ENCODE measurements at places on chromosomes 6 and 20. TPM values are rescaled to one million over a fixed set of nuclear protein-coding genes. Genes with fewer than 3 reads are reported as not detected.

CEP43 gene
- 20.7 TPM for total RNA-seq

- peaks cover 28% of the 10 kb centered on the region for H3K36me3 ChIP-seq
- no peak overlapping the region for H3K4me3 ChIP-seq
- H3K27ac ChIP-seq = no peak overlapping the region
- H3K27me3 ChIP-seq = no peaks in the 10 kb centered on the region
- DNase-seq = no peak
Observed at GRCh38 chr6:154830771-154831170, 97.6 kb downstream of the SCAF8 start.

DNA sequence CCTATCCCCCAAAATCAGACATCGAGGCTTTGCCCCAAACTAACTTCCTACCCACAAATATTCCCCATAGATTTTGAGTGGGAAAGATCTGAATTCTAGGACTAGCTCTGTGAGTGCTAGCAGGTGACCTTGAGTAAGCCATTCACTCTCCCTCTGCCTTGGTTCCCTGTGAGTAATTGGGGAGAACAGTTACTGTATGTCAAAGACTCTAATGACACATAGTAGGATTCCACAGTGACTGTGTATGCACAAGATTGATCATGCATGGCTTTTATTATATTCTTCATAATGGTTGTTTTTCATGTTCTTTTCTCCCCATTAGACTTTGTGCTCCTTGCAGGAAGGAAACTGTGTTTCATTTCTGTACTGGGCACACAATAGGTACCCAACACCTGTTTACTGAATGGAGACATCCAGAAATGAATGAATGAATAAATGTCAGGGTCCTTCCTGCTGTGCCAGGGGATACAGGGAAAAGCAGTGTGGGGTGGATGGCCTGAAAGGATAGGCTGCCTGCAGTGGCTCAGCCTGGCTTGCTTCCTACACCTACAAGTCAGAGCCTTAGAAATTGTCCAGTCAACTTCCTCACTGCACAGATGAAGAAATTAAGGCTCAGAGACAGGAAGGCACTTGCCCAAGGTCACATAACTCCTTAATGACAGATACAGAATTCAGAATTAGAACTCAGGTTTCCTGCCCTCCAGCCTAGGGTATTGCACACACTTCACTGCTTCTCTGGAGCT, 901 bp upstream of the TMEM151B start:
- peaks cover 68% of the 10 kb centered on the region for H3K27me3 ChIP-seq
- H3K4me1 ChIP-seq = peaks cover 44% of the 10 kb centered on the region
- peak overlapping the region; percentile 75 for H3K4me3 ChIP-seq
- no peak overlapping the region for H3K27ac ChIP-seq
- no peak for DNase-seq

GRCh38 chr6:168018664-168019063, 21.2 kb downstream of the KIF25 start:
- no peaks in the 10 kb centered on the region for H3K4me1 ChIP-seq
- no peak overlapping the region for H3K27ac ChIP-seq
- DNase-seq = no peak
- no peak overlapping the region for H3K4me3 ChIP-seq
- H3K36me3 ChIP-seq = peaks cover 1% of the 10 kb centered on the region
- H3K27me3 ChIP-seq = no peaks in the 10 kb centered on the region

GRCh38 chr20:38217791-38218565, 42.6 kb downstream of the KIAA1755 start:
- no peak overlapping the region for H3K4me3 ChIP-seq
- no peak for DNase-seq
- no peaks in the 10 kb centered on the region for H3K36me3 ChIP-seq
- no peaks in the 10 kb centered on the region for H3K4me1 ChIP-seq

DNA sequence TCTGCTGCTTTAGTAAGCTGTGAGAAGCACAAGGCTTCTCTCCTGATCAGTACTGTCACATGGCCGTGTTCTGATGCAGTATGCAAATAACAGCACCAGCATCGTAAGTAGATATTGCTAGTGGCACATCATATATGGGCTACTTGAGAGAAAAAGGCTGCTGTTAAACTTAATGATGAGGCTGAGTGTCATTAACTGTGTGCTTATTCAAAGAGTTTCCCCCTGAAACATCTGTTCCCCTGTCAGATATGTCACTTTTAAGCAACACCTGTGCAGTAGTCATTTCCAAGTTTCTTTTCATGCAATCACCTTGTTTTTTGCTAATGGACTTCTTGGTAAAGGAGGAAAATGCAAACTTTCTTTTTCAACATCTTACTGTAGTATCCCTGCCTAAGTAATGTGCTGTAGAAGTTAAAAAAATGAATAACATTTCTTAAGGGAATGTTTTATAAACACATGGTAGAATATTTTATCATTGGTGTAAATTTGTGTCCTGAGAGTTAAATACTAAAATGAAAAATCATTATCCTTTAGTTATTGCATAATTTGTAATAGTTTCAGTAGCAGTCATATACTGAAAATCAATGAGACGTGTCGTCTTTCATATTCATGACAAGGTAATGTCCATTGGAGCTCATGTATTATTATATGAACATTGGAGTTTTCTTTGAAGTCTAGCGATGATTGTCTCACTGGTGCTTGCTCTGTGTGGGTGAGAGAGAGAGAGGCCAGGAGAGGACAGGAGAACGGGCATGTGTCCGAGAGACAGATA, 366.3 kb downstream of the CDKAL1 start:
- no peaks in the 10 kb centered on the region for H3K4me1 ChIP-seq
- H3K27me3 ChIP-seq = no peaks in the 10 kb centered on the region
- H3K36me3 ChIP-seq = peaks cover 23% of the 10 kb centered on the region
- H3K27ac ChIP-seq = no peak overlapping the region
- no peak overlapping the region for H3K4me3 ChIP-seq

- peak; percentile 17 for DNase-seq
- no peaks in the 10 kb centered on the region for H3K27me3 ChIP-seq
- peaks cover 7% of the 10 kb centered on the region for H3K36me3 ChIP-seq
- peak overlapping the region; percentile 64 for H3K27ac ChIP-seq
- H3K4me1 ChIP-seq = peaks cover 37% of the 10 kb centered on the region
Observed at GRCh38 chr20:17664025-17664633, 17.9 kb downstream of the RRBP1 start.

DNA sequence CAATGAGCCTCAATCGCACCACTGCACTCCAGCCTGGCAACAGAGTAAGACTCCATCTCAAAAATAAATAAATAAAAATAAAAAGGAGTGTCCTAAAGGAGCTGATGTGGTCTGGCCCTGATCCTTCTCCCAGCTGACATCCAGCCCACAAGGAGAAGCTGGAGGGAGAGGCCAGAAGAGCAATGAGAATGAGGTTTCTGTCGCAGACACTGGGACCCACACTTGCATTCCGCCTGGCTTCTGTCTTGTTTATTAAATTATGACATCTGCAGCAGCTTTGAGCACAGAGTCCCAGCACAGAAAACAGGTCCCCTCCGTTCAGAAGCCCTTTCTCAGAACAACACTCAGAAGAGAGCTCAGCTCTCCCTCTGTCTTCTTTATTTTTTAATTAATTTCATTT, 10.3 kb upstream of the E2F1 start:
- no peak overlapping the region for H3K27ac ChIP-seq
- no peaks in the 10 kb centered on the region for H3K27me3 ChIP-seq
- H3K4me3 ChIP-seq = no peak overlapping the region
- H3K4me1 ChIP-seq = peaks cover 2% of the 10 kb centered on the region

GSTA3 gene
- not detected for total RNA-seq

DNA sequence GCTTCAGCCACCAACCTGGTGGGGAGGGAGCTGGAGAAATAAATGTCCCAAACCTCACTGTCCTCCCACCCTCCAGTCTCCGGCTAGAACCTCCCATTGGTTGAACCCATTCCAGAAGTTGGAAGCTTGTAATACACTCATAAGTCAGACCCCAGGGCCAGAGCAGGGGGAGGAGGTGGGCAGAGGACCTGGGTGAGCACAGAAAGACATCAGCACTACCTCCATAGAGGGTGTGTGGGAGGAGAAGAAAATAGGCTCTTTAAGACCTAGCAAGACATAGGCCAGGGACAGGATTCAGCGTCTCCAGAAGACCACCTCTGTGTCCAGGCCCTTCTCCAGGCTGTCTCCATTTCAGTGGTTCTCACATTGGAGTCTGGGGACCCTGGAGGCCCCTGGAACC, 73.3 kb upstream of the TOP1 start:
- peaks cover 4% of the 10 kb centered on the region for H3K36me3 ChIP-seq
- H3K4me3 ChIP-seq = no peak overlapping the region
- H3K27ac ChIP-seq = no peak overlapping the region

SLPI gene
- not detected for total RNA-seq

MICA gene
- 9.5 TPM for total RNA-seq

KIFC1 gene
- 91.7 TPM for total RNA-seq

DNA sequence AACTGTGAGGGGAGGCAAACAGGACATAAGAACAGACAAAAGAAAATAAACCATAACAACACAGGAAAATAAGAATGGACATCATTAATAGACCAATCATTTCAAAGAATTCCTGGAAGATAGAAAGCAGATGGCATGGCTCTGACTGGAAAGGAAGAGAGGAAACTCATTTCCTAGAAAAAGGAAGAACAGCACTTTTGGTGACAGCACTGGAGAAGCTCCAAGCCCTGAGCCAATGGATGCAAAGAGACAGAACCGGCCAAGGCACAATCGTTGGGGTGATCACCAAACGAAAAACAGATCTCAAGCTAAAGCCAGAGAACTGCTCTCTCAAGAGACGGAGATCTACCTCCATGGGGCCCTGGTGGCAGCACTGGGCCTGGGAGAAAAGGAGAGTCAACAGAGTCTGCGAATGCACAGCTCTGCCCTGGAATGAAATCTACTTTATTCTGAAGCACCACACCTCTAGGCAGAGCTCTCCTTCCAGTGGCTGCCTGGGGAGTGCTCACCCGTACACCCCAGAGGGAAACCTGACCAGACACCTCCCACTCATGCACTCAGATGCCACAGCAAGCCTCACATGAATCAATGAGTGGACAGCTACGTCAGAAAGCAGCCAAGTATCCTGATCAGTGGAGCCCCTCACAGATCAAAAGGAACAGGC, 24.2 kb downstream of the KIAA0319 start:
- H3K4me3 ChIP-seq = no peak overlapping the region
- H3K27ac ChIP-seq = no peak overlapping the region
- no peak for DNase-seq
- H3K27me3 ChIP-seq = no peaks in the 10 kb centered on the region
- no peaks in the 10 kb centered on the region for H3K4me1 ChIP-seq
- H3K36me3 ChIP-seq = no peaks in the 10 kb centered on the region

DNA sequence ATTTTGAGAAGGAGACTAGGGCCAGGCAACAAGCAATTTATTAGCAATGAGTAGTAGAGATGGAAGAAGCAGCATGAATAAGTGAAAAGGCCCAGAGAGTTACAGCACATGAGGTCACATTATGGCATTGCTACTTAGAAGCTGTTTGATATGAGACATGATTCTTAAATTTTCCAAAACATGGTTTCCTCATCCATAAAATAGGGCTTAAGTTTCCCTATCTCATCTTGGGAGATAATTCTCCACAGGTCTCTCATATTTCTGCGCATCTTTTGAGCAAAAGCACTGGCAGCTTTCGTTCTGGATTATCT, 656.1 kb downstream of the EPHA7 start:
- no peaks in the 10 kb centered on the region for H3K4me1 ChIP-seq
- H3K36me3 ChIP-seq = no peaks in the 10 kb centered on the region
- H3K4me3 ChIP-seq = no peak overlapping the region
- no peak for DNase-seq
- no peak overlapping the region for H3K27ac ChIP-seq
- H3K27me3 ChIP-seq = no peaks in the 10 kb centered on the region

- no peaks in the 10 kb centered on the region for H3K36me3 ChIP-seq
- DNase-seq = no peak
- no peak overlapping the region for H3K27ac ChIP-seq
- H3K4me3 ChIP-seq = no peak overlapping the region
- no peaks in the 10 kb centered on the region for H3K4me1 ChIP-seq
Observed at GRCh38 chr20:22829356-22829755, 205.8 kb upstream of the SSTR4 start.
